ENCODE measurements at places on chromosomes 5 and 9. TPM values are rescaled to one million over a fixed set of nuclear protein-coding genes. Genes with fewer than 3 reads are reported as not detected.

SSBP2 gene
- total RNA-seq = 5.9 TPM

HAND1 gene
- not detected for total RNA-seq

HMMR gene
- 43.2 TPM for total RNA-seq

STPG3 gene
- total RNA-seq = not detected

UGT3A2 gene
- total RNA-seq = not detected

SLC25A46 gene
- total RNA-seq = 50.0 TPM

ADGRD2 gene
- total RNA-seq = not detected

TAS2R1 gene
- not detected for total RNA-seq

NUTM2F gene
- total RNA-seq = not detected

PDLIM4 gene
- 40.4 TPM for total RNA-seq

LCN12 gene
- not detected for total RNA-seq

KCNV2 gene
- total RNA-seq = not detected

C1QTNF3 gene
- not detected for total RNA-seq

CRHBP gene
- not detected for total RNA-seq

INVS gene
- 18.2 TPM for total RNA-seq

APBA1 gene
- 12.9 TPM for total RNA-seq

TAF11L9 gene
- not detected for total RNA-seq

IGIP gene
- 2.2 TPM for total RNA-seq

CETN3 gene
- 12.5 TPM for total RNA-seq

HSPB3 gene
- not detected for total RNA-seq

FAM193B gene
- 20.1 TPM for total RNA-seq

Measured in mammary microvascular endothelial cell (primary cell).